ENCODE measurements at places on chromosomes 2 and 18.

- DNase-seq = no peak
Observed at GRCh38 chr2:152067823-152068222, 31.0 kb downstream of the CACNB4 start.

DNA sequence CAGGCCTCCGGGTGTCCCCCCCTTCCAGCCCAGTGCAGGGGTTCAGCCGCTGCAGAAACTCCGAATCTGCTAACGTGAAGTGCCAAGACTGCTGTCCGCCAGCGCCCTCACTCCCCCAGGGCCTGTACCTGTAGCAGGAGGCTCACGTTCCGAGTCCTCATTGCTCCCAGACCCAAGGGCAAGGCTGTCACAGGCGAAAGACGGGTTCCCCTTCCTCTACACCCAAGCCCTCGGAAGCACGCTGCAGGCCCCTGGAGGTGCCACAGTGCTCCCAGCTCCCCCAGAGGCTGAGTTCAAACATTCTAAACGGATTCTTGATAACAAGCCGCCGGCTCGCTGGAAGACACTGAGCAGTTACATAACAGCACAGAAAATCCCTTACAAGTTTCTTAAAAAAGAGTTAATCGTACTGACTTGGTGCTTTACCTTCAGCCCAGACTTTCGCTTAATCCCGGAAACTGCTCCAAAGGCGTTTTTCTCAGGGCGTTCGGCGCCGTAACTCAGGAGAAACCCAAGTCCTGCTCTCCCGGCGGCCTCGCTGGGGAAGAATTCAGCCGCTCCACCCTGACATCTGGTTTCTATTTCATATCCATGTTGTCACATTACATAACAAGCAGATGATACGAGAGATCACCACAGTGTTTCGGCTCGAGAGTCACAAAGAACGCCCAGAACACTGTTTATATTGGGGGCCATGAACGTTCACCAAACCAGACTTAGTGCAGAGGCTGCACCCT, 92.0 kb downstream of the HDAC4 start:
- DNase-seq = no peak

GRCh38 chr2:157327621-157328500, 2.2 kb upstream of the ERMN start:
- peak; percentile 87 for DNase-seq

- no peak for DNase-seq
Observed at GRCh38 chr2:61951881-61952280, 46.4 kb downstream of the COMMD1 start.

DNA sequence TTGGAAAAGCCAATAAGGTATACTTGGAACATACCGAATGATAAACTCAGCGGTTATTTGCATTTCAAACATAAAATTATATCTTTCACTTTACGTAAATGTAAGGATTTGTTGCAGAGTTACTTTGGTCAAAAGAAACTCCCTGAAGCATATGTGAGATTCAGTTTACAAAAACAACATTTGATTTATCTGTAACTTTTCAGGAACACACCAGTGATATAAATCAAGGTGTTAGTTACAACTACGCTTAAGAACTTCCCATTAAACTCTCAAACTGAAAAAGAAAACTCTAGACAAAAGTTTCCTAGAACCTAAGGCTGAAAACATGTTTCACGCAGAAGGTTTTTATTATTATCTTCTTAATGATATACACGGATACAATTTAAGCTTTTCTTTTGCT, 110.6 kb upstream of the MEIS1 start:
- DNase-seq = no peak

GRCh38 chr2:151338115-151338514, 19.3 kb upstream of the TNFAIP6 start:
- DNase-seq = no peak

GRCh38 chr2:86368161-86368824, 30.9 kb upstream of the REEP1 start:
- DNase-seq = peak; percentile 69

DNA sequence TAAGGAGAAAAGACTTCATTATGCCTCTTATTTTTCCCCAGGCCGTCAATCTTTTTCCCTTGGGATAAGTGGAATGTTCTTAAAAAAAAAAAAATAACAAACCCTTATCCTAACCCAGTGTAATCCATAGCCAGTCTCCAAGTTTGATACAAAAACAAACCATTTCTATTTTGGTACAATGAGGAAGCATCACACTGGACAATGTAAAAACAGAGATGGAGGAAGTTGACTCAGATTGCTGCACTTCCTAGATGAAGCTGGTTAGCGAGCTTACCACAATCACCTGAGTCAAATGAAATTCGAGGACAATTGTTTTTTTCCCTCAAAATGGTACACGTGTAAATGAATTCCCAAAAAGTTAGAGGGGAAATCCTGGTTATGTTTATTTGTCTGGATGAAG, 259.7 kb downstream of the TCF4 start:
- no peak for DNase-seq

DNA sequence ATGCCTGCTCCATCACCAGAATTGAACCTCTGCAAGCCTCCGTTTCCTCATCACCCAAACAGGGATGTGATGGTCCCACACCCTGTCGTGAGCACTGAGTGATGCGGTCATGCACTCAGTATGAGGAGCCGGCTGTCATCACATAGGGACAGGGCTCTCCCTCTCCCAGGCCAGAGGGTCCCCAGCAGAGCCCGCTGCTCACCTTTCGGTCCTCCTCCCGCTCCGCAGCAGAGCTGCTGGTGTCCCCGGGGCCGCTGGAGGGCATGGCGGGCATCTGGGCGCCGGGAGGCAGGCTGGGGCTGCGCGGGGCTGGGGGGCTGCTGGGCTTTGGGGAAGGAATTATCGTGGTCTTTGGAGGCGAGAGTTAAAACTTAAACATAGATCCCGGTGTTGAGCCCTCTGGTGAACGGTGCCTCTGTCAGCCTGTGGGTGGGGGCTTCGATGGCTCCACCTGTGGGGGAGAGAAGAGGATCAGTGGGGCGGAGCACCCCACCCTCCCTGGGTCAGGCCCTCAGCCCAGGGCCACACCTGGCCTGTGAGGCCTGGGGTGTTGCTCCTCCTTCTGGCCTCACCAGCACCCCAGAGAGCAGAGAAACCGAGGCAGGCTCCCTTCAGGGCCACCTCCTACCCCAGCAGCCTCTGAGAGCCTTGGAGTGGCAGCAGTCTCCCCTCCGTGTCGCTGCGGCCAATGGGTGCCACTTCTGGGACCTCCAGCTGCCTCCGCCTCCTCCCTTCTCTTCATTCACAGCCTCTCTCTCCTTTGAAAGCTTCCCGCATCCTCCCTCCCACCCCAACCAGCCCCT, 27.8 kb downstream of the DNMT3A start:
- no peak for DNase-seq

GRCh38 chr2:231000211-231000904, 4.4 kb downstream of the SPATA3 start:
- DNase-seq = no peak

DNA sequence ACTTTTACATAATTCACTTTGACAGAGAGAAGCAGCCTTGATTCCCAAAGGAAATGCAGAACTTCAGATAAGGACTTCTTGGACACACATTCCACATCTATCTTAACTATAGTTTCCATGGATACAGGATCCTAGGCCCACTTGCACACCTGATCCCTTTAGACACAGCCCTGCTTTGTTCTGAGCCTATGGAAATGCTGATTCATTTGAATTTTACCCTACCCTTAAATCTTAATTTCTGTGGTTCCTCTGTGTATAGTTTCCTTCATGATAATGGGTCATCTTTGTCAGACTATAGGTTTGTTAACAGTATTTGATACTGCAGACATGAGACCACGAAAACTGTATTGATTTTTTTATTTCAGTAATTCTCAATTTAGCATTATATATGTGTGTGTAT, 77.4 kb downstream of the ACTR3 start:
- DNase-seq = no peak

DNA sequence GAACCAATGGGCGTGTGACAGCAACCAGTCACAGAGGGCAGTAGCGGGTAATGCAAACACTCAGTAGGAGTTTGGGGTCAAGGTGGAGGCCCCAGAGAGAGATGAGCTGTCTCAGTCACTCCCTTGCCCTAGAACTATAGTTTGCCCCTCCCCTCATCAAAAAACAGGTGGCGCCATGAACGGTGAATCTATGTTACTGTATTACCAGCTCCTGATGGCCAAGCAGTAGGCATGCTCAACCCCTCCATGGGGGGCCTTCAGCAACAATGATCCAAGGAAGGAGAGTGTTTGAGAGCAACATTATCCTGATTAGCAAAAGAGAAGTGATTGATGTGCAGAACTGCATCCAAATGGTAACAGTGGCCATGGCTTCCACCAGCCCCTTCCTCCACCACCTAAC, 30.4 kb downstream of the TRABD2A start:
- no peak for DNase-seq

DNA sequence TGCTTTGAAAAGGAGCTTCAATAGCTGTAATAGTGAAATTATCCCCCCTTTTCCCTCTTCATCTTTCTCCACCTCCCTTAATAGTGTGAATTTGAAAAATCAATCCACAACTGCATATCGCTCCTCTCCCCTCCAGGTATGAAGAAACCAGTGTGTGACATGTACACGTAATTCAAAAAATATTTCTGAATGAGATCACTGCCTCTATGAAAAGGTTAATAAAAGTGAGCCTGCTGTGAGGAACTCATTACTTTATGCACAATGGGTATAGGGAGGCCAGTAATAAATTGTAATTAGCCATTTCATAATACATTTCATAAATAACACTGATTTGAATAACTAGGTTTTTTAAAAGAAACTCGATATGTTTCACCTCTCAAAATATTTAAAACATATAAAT, 209.0 kb upstream of the KYNU start:
- DNase-seq = no peak

DNA sequence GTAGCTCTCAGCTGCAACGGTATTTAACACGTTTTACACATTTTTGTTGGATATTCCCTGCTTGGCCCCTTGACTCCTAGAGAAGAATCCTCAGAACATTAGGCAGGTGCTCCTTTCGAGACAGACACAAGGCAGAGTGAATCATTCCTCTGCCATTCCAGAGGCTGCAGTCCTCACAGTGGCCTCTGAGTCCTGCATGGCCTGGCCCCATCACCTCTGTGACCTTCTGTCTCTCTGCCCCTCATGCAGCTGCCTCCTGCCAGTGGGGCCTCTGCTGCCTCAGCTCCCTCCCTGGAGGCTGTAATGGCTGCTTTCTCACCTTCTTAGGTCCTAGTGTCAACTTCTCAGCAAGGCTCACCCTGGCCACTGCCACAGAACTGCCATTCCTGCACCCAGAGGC, 101.3 kb downstream of the PTPRM start:
- DNase-seq = peak; percentile 9

- DNase-seq = no peak
Observed at GRCh38 chr18:52403291-52404021, 63.5 kb downstream of the DCC start.

- no peak for DNase-seq
Observed at GRCh38 chr18:159037-159652, 788 bp downstream of the USP14 start.

DNA sequence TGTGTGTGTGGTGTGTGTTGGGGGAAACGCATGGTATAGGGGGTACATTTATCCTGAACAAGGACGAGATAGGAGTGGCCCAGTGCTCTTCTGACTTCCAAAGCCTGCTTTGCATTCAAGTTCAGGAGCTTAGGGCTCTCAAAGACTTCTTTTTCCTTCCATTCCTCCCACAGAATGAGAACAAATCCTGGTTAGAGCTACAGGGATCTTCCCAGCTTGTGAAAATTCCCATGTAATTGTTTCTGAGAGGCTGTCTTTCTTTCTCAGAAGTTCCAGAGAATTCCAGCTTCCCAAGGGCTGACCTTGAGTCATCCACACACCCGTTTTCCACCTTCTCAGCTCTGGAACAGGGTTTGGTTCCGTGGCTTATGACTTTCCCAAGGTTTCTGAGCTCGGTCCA, 38.9 kb downstream of the FASTKD2 start:
- DNase-seq = no peak

DNA sequence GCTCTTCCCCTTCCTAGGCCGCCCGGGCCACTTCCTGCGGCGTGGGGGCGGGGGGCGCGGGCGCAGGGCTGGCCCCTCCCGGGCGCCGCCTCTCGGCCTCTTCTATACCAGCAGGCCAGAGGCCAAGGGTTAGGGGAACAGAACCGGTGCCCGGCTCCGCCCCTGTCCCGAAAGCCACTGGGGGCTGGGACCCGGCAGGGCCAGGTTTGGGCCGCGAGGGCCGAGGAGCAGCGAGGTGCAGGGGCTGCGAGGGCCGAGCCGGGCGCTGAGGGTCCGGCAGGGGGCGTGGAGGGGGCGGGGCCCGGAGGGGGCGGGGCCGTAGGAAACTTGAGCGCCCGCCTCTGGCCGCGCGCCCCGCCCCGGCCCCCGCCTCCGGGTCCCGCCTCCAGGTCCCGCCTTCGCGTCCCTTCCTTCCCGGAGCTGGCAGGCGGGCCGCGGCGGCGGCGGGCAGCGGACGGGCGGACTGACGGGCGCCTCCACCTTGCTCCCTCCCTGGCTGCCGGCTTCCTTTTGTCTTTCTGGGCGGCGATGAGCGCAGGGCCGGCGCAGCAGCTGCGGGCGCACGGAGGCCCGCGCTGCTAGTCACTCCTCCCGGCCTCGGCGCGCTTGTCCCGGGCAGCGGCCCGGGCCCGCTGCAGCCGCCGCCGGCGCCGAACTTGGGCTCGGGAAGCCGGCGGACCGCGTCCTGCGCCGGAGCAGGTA, at the start of gene HPCAL1:
HPCAL1 (plus strand) TSS at position 426 of the 702 bp plus-strand sequence. CDS start 116,854 bp downstream, outside the sequence.
- peak; percentile 93 for DNase-seq

DNA sequence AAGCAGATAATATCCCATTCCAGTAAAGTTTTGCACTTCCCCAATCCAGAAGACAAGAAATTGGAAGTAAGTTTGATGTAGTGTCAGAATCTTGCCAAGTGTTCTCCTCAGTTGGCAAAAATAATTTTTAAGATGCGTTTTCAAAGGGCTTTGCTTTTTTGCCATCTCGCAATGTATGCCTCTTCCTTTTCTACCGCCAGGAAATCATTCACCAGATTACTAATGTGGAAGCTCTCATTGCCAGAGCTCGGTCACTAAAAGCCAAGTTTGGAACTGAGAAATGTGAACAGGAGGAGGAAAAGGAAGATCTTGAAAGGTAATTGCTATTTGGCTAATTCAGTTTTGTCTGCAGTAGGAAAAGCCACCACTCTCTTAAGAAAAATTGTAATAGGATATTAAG, 110.7 kb downstream of the RAB3GAP1 start:
- no peak for DNase-seq

DNA sequence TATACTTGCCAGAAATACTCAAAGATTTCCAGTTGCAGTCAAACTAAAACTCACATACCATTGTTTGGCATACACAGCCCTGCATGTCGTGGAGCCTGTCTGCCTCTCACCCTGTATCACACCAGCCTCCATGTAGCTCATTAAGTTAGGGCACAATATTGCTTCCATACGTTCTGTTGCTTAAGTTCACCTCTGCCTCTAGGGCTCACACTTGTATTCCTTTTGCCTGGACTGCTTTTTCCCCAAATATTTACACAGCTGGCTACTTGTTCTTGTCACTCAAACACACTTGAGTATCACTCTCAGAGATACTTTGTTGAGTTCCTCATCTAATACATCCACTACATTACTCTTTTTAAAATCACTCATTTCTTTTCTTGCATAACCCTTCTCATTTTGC, 83.1 kb downstream of the PTH2R start:
- no peak for DNase-seq

DNA sequence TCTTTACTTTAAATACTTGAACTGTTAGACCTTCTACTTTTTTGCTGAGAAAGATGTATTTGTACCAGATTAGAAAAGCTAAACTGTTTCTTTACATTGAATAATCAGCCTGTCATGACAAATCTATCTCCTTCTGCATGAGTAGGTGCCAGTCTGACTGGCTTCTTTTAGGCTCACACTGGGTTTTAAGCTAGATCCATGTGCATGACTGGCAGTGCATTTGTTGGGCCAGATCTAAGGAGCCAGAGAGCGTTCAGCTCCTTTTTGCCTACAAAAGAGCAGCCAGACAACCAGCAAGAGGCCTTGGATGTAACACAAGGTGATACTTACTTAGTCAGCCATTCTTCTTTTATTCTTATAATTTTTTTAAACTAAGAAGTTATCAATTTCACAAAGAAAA, 82.0 kb upstream of the OTX1 start:
- no peak for DNase-seq
